HepG2 (cell line): ENCODE measurements at places on chromosomes 4 and X. TPM values are rescaled to one million over a fixed set of nuclear protein-coding genes. Genes with fewer than 3 reads are reported as not detected.
A peak's percentile ranks its signal among the peaks of the same experiment; 100 is the strongest.

GRCh38 chr4:186557061-186557460 is 1.7 kb upstream of the MTNR1A start:
- H3K36me3 ChIP-seq, result no peaks in the 10 kb centered on the region
- peaks cover 8% of the 10 kb centered on the region for H3K4me1 ChIP-seq
- H3K4me3 ChIP-seq, result no peak overlapping the region
- peaks cover 29% of the 10 kb centered on the region for H3K27me3 ChIP-seq
- DNase-seq, result no peak
- H3K27ac ChIP-seq, result no peak overlapping the region

GRCh38 chr4:185920691-185921260 is 108.8 kb upstream of the SORBS2 start:
- H3K4me3 ChIP-seq, result no peak overlapping the region
- DNase-seq, result no peak
- no peak overlapping the region for H3K27ac ChIP-seq
- H3K27me3 ChIP-seq, result no peaks in the 10 kb centered on the region

GRCh38 chrX:7146020-7146702 is 1.4 kb upstream of the STS start:
- no peak for DNase-seq
- H3K27me3 ChIP-seq, result no peaks in the 10 kb centered on the region
- H3K4me3 ChIP-seq, result no peak overlapping the region
- no peak overlapping the region for H3K27ac ChIP-seq
- H3K36me3 ChIP-seq, result no peaks in the 10 kb centered on the region

GRCh38 chr4:42855779-42856178 is 36.7 kb upstream of the GRXCR1 start:
- no peaks in the 10 kb centered on the region; the same call in 1 of the 2 replicates for H3K27me3 ChIP-seq
- H3K4me3 ChIP-seq, result no peak overlapping the region
- H3K27ac ChIP-seq, result no peak overlapping the region
- no peaks in the 10 kb centered on the region for H3K36me3 ChIP-seq
- no peak for DNase-seq

The BRCC3 gene
- total RNA-seq, result 24.3 and 44.2 TPM in 2 replicates

- peaks cover 6% of the 10 kb centered on the region; the same call in 1 of the 2 replicates for H3K36me3 ChIP-seq
- H3K27ac ChIP-seq, result no peak overlapping the region
- H3K4me1 ChIP-seq, result peaks cover 7% of the 10 kb centered on the region
- no peaks in the 10 kb centered on the region for H3K27me3 ChIP-seq
Measured at GRCh38 chr4:41014158-41014557, 200.2 kb downstream of the APBB2 start.

DNA sequence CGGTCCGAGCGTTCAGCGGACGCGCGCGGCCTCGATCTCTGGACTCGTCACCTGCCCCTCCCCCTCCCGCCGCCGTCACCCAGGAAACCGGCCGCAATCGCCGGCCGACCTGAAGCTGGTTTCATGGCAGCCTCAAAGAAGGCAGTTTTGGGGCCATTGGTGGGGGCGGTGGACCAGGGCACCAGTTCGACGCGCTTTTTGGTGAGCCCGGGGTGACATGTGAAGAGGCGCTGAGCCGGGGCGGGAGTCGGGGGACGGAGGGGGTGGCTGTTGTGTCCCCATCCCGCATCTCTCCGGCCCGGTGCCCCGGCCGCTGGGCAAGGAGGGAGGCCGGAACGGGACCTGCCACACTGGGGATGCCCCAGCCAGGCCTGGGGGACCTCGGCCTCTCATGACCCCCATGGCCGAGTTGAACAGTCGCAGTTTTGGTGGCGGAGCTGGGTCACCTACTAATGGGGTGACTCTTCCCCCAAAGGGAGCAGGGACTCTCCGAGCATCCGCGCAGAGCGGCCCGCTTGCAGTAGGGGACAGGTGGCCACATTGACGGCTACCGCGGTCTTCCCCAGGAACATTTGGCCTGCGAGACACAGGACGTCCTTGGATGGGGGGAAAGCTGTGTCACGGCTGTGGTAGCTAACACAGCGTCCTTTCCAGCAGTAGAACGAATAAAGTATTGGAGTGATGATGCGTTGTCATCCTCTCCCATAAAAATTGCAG is at the start of gene GK:
GK (plus strand) TSS at position 9 of the 717 bp plus-strand sequence; CDS start at position 124, 115 bp downstream.
- peak within 1 kb of the TSS; percentile 96 for H3K27ac ChIP-seq
- H3K4me1 ChIP-seq, result peaks cover 66% of the 10 kb centered on the region
- no peaks in the 10 kb centered on the region for H3K36me3 ChIP-seq
- no peak for DNase-seq

The LINC00632 gene
- not detected in 2 replicates for total RNA-seq

GRCh38 chr4:110668463-110669235 is 45.8 kb upstream of the PITX2 start:
- H3K27ac ChIP-seq, result no peak overlapping the region
- no peaks in the 10 kb centered on the region for H3K27me3 ChIP-seq
- no peaks in the 10 kb centered on the region for H3K36me3 ChIP-seq
- H3K4me1 ChIP-seq, result no peaks in the 10 kb centered on the region
- H3K4me3 ChIP-seq, result no peak overlapping the region
- DNase-seq, result no peak

The BCORL1 gene
- 1.4 and 4.1 TPM in 2 replicates for total RNA-seq

- no peaks in the 10 kb centered on the region for H3K27me3 ChIP-seq
- H3K36me3 ChIP-seq, result no peaks in the 10 kb centered on the region
- H3K4me3 ChIP-seq, result no peak overlapping the region
- no peak for DNase-seq
- H3K27ac ChIP-seq, result no peak overlapping the region
Measured at GRCh38 chr4:106486533-106486932, 118.0 kb upstream of the GIMD1 start.

The PPAT gene
- 62.6 and 98.4 TPM in 2 replicates for total RNA-seq

- H3K36me3 ChIP-seq, result no peaks in the 10 kb centered on the region
- no peak overlapping the region for H3K4me3 ChIP-seq
- no peaks in the 10 kb centered on the region for H3K4me1 ChIP-seq
- no peak overlapping the region for H3K27ac ChIP-seq
Measured at GRCh38 chrX:70960730-70961129, 29.8 kb upstream of the SLC7A3 start.

DNA sequence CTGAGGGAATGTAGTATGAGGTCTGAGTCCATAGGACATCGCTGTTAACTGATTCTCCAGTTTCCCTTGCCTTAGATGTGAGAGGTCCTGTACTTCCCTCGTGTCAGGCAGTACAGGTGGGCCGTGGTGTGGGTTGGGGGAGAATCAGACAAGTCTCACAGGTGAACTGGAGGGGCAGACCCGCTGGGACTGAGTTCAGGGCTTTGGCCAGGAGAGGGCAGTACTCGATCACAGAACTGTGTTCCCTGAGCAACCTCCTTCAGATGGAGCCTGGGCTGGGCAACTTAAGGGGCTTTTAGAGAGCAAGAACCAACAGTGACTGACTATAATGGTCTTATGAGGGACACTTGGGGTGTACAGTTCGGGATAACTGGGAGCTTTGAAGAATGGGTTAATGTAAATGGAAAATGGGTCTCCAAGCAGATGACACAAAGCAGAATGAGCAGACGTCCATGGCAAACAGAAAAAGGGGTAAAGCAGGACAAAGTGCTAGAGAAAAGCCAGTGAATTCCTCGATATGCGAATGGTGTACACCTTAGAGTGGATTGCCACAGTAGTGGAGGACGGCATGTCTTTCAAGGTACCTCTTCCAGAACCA is 83.6 kb downstream of the CCNG2 start:
- H3K4me1 ChIP-seq, result no peaks in the 10 kb centered on the region
- H3K27ac ChIP-seq, result no peak overlapping the region
- H3K4me3 ChIP-seq, result no peak overlapping the region
- no peaks in the 10 kb centered on the region for H3K27me3 ChIP-seq
- DNase-seq, result peak; percentile 43

The KLB gene
- total RNA-seq, result 41.9 and 82.0 TPM in 2 replicates

GRCh38 chrX:21800344-21800770 is 39.1 kb upstream of the MBTPS2 start:
- peaks cover 47% of the 10 kb centered on the region for H3K4me1 ChIP-seq
- H3K4me3 ChIP-seq, result no peak overlapping the region
- no peak for DNase-seq
- H3K27ac ChIP-seq, result no peak overlapping the region

The TCEAL9 gene
- total RNA-seq, result 45.8 and 65.4 TPM in 2 replicates

DNA sequence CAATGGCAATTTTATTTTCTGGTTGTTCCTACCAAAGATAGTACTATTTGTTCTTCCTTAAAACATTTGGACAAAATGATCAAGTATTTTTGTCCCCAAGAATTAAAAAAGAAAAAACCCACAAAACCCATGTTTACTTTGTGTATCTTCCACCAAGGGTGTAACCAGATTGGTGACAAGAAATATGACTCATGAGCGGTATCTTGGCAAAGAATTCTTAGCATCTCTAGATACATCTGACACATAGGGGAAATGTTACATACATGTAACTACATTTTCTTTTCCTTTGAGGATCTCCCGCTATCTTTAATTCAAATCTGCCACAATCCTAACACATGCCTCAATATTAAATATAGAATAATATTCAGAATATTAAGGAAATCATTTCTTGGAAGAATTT is 78.7 kb downstream of the WDFY3 start:
- H3K4me1 ChIP-seq, result no peaks in the 10 kb centered on the region
- H3K27ac ChIP-seq, result no peak overlapping the region
- no peak for DNase-seq
- no peak overlapping the region for H3K4me3 ChIP-seq
- peaks cover 6% of the 10 kb centered on the region; the same call in 1 of the 3 replicates for H3K36me3 ChIP-seq
- no peaks in the 10 kb centered on the region for H3K27me3 ChIP-seq

DNA sequence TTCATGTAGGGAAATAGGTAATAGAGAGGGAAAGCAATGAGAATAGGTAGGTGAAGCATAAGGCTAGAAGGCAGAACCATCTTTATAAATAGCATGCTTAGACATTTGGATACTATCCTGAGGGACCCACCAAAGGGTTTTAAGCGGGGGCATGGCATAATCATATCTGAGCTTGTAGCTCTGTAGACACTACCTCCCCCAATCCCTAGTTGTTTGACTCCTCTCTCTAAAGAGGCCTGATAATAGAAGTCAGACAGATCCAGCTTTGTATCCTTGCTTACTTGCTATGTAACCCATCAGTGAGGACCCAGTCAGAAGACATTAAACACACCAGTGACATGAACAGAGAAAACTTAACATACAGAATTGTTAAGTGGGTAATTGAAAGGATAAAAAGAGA is 58.7 kb downstream of the SCFD2 start:
- H3K4me3 ChIP-seq, result no peak overlapping the region
- H3K36me3 ChIP-seq, result no peaks in the 10 kb centered on the region
- no peaks in the 10 kb centered on the region for H3K27me3 ChIP-seq
- DNase-seq, result no peak
- no peaks in the 10 kb centered on the region for H3K4me1 ChIP-seq

DNA sequence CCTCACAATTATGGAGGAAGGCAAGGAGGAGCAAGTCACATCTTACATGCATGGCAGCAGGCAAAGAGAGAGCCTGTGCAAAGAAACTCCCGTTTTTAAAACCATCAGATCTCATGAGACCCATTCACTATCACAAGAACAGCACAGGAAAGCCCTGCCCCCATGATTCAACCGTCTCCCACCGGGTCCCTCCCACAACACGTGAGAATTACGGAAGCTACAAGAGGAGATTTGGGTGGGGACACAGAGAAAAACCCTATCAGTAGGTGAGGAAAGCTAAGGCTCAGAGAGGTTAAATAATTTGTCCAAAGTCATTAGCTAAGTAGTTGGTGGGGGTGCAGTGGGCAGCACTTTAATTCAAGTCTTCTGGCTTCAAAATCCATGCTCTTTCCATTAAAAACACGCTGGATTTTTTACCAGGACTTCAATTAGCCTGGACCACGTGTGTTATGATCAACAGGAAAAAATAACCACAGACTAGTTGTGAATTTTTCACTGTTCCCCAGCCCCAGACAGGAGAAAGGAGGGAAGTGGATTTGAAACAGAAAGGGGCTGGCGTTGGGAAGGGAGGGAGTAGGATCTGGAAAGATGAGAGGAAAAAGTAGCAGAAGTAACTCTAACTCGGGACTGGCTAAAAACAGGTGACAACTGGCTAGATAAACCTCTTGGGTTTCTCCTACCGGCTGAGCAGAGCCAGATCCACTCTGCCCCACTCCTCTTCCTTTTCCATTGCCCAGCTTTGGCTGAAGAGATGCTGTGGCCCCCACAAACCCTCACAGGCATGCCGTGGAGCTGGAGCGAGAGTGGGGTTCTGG is 986 bp downstream of the MTMR8 start:
- no peaks in the 10 kb centered on the region for H3K4me1 ChIP-seq
- H3K36me3 ChIP-seq, result no peaks in the 10 kb centered on the region
- no peak overlapping the region for H3K4me3 ChIP-seq
- H3K27ac ChIP-seq, result no peak overlapping the region
- H3K27me3 ChIP-seq, result no peaks in the 10 kb centered on the region

The CYBB gene
- not detected in 2 replicates for total RNA-seq

The PNMA3 gene
- total RNA-seq, result not detected in 2 replicates

The P2RY4 gene
- total RNA-seq, result 0.07 TPM in 1 of 2 replicates, not detected in the other

The RAB41 gene
- not detected in 2 replicates for total RNA-seq

GRCh38 chr4:11428231-11428898 is at the start of gene HS3ST1:
Gene HS3ST1 (minus strand): TSS chr4:11428894. CDS start chr4:11400005, 28,889 bp downstream.
- no peak for DNase-seq
- H3K4me1 ChIP-seq, result no peaks in the 10 kb centered on the region
- H3K27me3 ChIP-seq, result no peaks in the 10 kb centered on the region
- H3K36me3 ChIP-seq, result no peaks in the 10 kb centered on the region
- peak within 1 kb of the TSS; percentile 16; the same call in 1 of the 2 replicates for H3K4me3 ChIP-seq
- no peak within 1 kb of the TSS for H3K27ac ChIP-seq

The GCNA gene
- 0.17 and 0.66 TPM in 2 replicates for total RNA-seq

DNA sequence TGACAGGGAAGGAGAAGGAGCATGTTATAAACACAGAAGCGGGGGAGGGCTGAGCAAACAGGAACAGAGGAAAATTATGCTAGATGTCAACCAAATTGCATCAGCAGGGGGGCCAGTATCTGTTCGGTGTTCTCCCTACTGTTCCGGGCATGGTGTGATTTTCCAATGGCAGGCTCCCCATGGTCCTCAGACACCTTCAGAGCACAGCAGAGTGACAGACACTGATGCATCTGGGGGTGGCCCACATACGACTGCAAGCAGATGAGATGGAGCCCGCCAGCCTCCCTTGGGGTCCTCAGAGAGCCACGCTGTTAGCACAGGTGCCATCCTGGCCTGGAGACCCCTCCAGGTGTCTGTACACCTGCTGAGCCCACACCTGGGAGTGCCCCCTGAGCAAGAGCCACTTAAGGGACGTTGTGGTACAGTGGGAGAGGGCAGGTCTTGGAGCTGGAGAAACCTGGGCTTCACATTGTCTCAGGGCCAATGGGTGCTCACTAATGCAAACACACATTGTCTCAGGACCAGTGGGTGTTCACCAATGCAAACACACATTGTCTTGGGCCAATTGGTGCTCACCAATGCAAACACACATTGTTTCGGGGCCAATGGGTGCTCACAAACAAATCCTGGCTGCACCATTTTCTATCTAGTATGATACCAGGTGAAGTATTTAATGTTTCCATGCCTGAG is 95.4 kb downstream of the SLC2A9 start:
- no peaks in the 10 kb centered on the region for H3K4me1 ChIP-seq
- DNase-seq, result no peak
- no peak overlapping the region for H3K27ac ChIP-seq
- H3K4me3 ChIP-seq, result no peak overlapping the region
- H3K27me3 ChIP-seq, result no peaks in the 10 kb centered on the region

GRCh38 chrX:47743504-47743903 is 84.5 kb upstream of the UXT start:
- H3K4me1 ChIP-seq, result no peaks in the 10 kb centered on the region
- no peak for DNase-seq
- H3K36me3 ChIP-seq, result no peaks in the 10 kb centered on the region
- H3K4me3 ChIP-seq, result no peak overlapping the region
- H3K27me3 ChIP-seq, result no peaks in the 10 kb centered on the region
- no peak overlapping the region for H3K27ac ChIP-seq
